ENCODE measurements at places on chromosomes 6 and 20.
A peak's percentile ranks its signal among the peaks of the same experiment; 100 is the strongest.

- DNase-seq = no peak
Measured at GRCh38 chr20:5741089-5741488, 9.1 kb upstream of the SHLD1 start.

GRCh38 chr20:24160563-24161281 lies 172.1 kb upstream of the GGTLC1 start:
- peak; percentile 10 for DNase-seq

DNA sequence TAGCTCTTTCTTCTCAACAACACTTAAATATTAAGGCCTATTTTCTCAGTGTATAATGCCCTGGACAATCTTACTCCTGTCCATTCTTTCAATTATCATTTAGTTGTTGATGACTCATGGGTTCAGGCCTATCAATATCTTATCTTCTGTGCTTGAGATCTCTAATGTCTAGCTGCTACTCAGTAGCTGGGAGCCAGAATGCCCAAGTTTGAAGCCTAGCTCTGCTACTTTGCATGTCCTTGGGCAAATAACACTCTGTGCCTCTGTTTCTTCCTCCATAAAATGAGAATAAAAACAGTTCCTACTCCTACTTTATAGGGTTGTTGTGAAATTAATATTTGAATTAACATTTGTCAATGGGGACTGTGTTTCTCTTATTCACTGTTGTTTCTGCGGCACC lies 69.5 kb downstream of the MAN1A1 start:
- DNase-seq = no peak

GRCh38 chr20:36925234-36925633 lies 26.3 kb downstream of the SAMHD1 start:
- no peak for DNase-seq

GRCh38 chr20:51034476-51034875 lies 11.6 kb upstream of the KCNG1 start:
- no peak for DNase-seq

DNA sequence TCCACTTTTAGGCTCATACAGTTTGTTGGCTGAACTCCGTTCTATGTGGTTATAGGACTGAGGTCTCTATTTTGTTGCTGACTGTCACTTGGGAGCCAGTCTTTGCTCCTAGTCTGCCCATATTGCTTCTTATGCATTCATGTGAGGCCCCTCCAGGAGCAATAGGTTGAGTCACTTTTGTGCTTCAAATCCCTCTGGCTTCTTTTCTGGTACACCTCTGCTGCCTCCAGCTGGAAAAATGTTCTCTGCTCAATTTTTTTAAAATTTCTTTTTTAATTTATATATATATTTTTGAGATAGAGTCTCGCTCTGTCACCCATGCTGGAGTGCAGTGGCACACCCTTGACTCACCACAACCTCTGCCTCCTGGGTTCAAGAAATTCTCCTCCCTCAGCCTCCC lies 42.7 kb upstream of the NOX3 start:
- DNase-seq = no peak

DNA sequence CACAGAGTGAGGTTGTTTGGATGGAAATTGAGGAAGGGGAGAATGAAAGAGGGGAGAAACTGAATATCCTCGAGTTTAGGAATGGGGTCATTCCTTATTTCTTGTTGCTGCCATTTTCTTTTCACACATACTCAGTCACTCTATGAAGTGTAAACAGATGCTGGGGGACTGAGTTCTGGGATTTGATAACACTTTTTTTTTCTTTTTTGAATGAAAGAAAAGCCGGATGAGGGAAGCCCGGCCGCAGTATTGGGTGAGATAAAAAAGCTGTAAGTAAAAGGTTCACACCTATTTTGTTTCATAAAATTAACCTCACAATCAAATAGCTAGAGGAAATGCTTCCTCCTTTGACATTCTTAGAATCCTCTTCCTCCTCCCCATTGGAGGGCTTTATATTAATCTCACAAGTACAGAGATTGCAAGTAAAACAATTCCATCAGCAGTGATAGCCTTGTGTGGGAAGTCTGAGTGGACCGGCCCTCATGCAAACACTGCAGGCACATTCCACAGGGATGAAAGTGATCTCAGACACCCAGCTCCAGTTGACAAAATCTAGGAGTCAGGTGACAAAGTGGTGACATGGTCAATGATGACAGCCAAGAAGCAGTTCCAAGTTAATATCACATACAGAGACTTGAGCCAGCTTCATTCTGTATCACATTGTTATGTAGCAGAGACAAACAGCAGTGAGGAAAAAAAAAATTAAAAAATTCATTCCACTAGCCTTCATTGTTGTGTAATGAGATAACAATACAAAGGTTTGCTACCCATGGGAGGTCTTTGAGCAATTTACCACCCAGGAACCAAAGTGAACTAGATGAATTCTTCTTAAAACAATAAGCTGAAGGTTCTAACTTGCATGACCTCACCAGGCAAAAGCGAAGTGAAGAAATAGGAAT lies 391.1 kb upstream of the HSF2 start:
- DNase-seq = no peak

DNA sequence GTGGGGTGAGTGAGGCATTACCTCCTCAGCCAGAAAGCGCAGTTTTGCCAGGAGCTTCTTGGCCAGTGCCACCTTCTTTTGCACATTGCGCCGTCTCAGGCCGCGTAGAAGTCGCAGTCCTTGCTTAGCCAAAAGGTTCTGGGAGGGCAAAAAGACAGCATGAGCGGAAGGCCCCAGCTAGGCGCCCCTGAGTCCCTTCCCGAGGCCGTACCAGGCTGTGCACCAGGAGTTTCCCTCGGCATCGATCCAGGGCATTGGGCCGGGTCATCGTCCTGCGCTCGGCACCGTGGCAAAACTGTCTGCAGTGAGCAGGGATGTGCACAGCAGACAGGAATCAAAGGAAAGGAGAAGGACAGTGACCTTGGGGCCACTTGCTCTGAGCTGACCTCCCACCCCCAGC lies 20.2 kb upstream of the SPAG4 start:
- DNase-seq = no peak

GRCh38 chr6:149012040-149012545 lies 265.3 kb downstream of the UST start:
- no peak for DNase-seq

GRCh38 chr20:32819992-32820697 lies 391 bp downstream of the MAPRE1 start:
- peak; percentile 84 for DNase-seq

DNA sequence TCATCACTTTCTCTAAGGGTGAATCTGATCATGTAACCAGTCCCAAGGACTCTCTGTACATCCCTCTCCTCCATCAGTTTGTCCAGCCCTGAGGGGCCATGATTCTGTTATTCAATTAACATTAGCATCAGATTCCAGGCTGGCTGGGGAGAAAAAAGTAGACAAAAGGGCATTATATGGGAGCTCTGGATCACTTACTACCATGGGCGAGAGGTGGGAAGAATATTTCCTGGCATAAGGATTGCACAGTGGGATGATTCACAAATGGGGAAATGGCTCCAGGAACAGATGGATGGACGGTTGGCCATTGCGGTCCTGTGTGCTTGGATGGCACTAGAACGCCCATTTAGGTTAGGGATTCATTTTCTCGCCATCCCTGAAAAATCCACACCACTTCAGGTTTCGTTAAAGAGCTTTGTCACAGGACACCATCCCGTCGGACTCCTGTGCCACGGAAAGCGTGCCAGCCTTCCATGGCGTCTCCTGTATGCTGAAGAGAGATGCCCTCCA lies 112.6 kb downstream of the THBS2 start:
- no peak for DNase-seq

DNA sequence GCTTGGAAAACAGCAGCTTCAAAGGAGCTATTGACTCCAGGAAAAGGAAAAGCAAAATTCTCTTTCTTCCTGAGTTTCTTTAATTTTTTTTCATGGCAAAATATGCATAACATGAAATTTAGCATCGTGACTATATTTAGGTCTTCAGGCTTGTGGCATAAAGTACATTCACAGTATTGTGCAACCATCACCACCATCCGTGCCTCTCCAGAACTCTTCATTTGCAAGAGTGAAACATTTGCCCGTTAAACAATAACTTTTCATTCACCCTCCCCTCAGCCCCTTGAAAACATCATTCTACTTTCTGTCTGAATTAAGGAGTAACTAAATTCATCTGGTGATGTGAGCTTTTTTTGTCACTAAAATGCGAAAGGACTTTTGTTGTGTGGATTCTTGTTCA lies 251.7 kb downstream of the PHACTR1 start:
- no peak for DNase-seq

DNA sequence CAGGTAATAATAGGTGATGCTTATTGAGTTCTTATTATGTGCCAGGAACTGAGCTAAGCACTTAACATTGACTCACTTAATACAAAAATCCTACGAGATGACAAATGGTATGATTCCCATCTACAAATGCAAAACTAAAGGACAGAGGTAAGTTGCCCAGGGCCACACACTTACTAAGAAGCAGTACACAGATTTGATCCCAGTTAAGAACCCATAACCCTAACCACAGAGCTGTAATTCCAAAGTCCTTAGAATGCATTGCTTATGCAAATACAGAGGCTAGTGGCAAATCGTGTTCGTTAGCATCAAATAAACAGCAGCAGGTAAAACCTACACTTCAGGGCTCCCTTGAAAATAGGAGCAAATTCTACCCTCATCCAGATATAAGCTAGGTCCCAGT lies 104.0 kb downstream of the SASH1 start:
- no peak for DNase-seq

- no peak for DNase-seq
Measured at GRCh38 chr6:137309078-137309762, 90.0 kb upstream of the IFNGR1 start.

- no peak for DNase-seq
Measured at GRCh38 chr20:4812216-4812615, 90.5 kb downstream of the PRND start.

DNA sequence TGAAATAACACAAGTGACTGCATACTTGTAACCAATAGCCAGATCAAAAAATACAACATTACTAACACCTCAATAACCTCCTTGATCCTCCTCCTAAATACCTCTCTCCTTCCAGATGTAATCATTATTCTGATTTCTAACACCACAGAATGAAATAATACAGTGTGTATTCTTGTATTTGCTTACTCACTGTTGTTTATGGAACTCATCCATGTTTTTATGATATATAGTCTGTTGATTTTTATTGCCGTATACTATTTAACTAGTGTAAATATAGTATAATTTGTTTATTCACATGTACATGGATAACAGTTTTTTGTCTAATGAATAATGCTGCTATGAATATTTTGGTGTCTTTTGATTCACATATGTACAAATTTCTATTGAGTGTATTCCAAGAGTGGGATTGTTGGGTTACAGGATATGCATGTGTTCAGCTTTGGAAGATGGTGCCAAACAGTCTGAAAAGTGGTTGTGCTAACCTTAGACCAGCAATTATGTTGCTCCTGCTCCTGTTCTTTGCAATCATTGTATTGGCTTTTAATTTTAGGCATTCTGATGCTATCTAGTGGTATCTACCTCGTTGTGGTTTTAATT lies 11.5 kb downstream of the TTK start:
- no peak for DNase-seq

DNA sequence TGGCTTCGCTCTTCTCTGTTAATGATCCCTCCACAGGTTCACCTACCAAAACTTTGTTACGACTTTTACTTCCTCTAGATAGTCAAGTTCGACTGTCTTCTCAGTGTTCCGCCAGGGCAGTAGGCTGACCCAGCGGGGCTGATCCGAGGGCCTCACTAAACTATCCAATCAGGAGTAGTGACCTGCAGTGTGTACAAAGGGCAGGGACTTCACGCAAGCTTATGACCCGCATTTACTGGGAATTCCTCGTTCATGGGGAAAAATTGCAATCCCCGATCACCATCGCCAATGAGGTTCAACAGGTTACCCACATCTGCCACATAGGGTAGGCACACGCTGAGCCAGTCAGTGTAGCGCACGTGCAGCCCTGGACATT lies 771.4 kb upstream of the DEFB115 start:
- no peak for DNase-seq

DNA sequence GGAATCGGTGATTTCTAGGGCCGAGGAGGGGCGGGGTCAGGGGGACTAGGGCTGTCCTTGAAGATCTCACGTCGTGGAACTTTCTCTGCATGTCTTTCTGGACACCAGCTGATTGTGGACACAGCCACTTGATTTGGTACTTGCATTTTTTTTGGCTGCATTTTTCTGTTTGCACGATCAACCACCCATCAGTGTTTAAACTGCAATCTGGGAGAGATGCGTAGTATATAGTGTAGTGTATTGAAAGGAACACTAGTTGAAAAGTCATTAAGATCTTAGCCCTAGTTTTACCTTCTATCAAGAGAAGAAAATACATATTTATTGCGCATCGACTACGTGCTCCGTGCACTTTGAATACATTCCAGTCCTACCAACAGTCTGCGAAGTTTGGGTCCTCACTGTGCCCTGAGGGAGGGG lies 657 bp downstream of the NT5DC1 start:
- DNase-seq = no peak

GRCh38 chr6:43705996-43706395 lies 18.4 kb upstream of the MRPS18A start:
- DNase-seq = no peak

DNA sequence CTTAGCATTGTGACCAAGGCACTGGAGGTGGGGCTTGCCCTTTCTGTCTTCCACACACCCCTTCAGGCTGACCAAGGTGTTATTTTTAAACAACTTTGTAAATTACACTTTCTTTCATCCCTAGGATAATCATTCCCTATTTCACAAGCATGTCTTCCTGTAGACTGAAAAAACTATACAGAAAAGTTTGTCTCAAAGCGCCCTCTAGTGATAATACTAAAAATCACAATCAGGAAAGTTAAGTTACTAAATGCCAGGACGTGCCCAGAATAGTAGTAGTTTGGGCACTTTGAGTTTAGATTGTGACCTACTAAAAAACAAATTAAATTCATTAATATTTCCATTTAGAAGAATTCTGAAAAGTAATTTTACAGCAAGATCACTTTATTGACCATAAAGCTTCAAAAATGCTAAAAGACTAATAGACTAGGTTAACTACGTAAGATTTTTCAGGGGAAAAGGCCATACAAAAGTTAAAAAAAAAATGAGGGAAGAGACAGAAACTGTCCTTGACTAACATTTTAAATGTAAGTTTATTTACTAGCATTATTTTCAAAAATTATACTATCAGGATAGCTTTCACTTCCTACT lies 123.3 kb upstream of the DUSP22 start:
- no peak for DNase-seq

DNA sequence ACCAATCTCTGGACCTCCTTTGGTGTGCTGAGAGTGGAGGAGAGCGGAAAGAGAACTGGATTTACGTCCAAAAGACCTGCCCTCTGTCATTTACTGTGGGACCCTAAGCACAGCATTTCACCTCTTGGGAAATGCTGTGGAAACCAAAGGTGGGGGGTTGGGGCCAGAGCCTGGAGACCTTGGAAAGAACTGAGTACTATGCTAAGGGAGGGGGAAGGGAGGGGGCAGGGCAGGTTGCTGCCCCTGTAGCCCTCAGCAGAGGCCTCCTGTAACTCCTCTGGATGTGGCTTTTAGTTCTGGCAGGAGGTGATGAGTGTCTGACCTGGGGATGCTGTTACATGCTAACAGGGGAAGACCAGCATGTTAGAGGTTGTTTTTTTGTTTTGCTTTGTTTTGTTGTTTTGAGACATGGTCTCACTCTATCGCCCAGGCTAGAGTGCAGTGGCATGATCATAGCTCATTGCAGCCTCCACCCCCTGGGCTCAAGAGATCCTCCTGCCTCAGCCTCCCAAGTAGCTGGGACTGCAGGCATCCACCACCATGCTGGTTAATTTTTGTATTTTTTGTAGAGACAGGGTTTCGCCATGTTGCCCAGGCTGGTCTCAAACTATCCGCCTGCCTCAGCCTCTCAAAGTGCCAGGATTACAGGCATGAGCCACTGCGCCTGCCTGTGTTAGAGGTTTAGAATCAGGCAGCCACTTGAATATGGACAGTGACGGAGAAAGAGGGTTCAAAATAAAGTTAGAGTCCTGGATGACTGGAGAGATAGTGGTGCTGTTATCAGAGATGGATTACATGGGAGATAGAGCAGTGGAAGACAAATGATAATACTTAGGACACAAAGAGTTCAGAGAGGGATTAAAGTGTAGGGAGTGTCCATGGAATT lies 18.4 kb upstream of the PARD6B start:
- DNase-seq = no peak
